ENCODE measurements at places on chromosomes 13 and 19.
A peak's percentile ranks its signal among the peaks of the same experiment; 100 is the strongest.

- DNase-seq, result no peak
Observed at GRCh38 chr13:58452123-58452623, 820.6 kb downstream of the PCDH17 start.

GRCh38 chr19:52248241-52248640, 21.1 kb upstream of the ZNF766 start:
- peak; percentile 18 for DNase-seq

GRCh38 chr19:18850471-18851375, 19.0 kb downstream of the UPF1 start:
- DNase-seq, result no peak

- no peak for DNase-seq
Observed at GRCh38 chr13:97414392-97414791, 19.6 kb upstream of the RAP2A start.

DNA sequence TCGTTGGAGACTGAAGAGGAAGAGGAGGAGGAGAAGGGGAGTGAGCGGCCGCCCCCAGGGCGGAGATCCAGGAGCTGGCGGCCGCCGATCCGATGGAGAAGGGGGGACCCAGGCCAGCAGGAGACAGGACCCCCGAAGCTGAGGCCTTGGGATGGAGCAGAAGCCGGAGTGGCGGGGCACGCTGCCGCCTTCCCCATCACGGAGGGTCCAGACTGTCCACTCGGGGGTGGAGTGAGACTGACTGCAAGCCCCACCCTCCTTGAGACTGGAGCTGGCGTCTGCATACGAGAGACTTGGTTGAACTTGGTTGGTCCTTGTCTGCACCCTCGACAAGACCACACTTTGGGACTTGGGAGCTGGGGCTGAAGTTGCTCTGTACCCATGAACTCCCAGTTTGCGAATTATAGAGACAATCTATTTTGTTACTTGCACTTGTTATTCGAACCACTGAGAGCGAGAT, 1.8 kb downstream of the GADD45B start:
- no peak for DNase-seq

- no peak for DNase-seq
Observed at GRCh38 chr13:74442751-74443150, 308.5 kb upstream of the KLF12 start.

DNA sequence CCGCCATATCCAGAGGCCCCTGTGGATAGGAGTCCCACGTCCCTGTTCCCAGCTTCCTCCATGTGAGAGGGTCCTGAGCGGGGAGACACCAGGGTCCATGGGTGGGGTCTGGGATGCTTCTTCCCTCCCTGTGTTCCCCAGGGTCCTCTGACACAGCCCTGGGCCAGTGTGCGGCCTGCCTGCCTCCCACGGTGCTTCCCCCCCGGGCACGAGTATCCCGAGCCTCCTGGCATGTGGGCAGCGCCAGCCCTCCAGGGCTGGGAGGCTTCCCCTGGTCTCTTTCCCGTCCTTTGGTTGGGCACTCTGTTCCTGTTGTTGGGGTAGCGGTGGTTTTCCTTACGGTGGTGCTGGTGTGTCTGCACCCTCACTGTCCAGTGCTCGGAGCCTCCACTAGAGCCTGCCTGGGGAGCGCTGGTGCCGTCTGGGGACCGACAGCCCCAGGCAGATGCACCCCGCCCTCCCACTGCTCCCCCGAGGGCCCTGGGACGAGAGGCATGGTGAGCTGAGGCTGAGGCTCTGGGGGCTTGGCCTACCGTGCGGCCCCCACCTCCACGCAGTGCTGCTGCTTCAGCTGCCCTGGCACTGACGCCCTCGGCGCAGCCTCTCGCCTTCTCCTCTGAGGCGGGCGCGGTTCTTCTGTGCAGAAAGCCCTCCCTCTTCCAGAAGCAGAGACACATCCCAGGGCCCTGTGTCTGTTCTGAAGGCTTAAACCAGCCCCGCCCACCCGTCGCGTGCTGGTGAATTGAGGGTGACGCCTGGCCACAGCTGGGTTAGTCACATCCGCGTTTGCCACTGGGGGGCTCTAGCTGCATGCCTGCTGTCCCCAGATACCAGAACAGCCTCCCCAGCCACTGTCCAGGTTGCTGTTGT, 27.9 kb downstream of the PLEKHJ1 start:
- no peak for DNase-seq

GRCh38 chr13:22948421-22948820, 232.4 kb upstream of the SGCG start:
- no peak for DNase-seq

GRCh38 chr19:31559494-31559893, 210.3 kb upstream of the TSHZ3 start:
- DNase-seq, result no peak
